ENCODE measurements at places on chromosomes 5 and 9. TPM values are rescaled to one million over a fixed set of nuclear protein-coding genes. Genes with fewer than 3 reads are reported as not detected.

DNA sequence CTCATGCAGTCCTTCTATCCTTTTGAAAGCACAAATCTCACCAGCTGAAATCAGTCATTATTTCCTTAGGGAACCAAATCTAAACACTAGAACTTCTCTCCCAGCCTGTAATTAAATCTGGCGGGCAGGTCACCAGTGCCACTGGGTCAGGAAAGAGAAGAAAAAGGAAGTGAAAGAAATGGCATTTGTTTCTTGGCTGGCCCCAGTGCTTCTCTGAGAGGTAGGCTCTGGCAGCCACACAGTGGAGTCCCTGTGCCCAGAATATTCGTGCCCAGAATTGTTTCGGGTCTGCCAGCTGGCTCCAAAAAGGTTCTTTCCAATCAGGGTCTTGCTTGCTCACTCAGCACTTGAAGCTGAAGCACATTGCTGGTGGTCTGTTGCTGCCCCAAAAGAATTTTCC lies 133.9 kb upstream of the MTAP start:
- no peak for DNase-seq

- DNase-seq: peak; percentile 48
These were observed 41.3 kb upstream of the HAND1 start for GRCh38 chr5:154519359-154519758.

DNA sequence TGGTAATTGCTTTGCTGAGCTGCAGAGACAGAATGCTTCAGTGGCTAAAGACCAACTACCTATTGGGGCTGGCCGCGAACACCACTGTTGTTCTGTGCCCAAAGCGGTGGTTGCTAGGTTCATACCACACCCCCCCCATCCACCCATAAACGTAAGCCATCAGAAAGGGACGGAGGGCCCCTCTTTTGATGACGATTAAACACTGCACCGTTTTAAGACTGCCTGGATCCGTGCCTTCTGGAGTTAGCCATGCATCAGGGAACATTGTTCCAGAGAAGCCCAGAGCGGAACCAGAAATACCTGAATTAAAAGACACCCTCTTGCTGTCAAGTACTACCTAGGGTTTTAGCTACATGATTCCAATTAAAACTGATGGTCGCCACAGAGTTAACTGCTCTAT lies 369.1 kb upstream of the DAP start:
- no peak for DNase-seq

- DNase-seq: peak; percentile 84
These were observed 1504.6 kb upstream of the CDH9 start for GRCh38 chr5:28542987-28543386.

DNA sequence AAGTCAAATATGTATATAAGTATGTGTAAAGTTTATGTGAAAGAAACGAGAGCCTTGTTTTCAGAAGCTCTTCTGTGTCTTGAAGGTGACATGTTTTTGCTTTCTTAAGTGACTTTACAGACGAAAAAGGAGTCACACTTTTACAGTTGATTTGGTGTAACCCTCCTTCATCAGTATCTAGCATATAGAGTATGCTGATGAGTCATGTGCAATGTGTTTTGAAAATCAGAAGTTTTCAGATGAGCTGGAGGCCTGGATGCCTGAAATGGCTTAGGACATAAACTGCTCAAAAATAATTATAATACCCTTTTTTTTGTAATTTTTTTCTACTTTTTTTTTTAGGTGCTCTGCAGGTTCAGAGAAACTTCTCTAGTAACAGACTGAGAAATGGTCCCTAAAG lies 209.5 kb downstream of the CD180 start:
- peak; percentile 22 for DNase-seq

- DNase-seq: peak; percentile 46
These were observed 1.3 kb downstream of the RNF38 start for GRCh38 chr9:36398745-36399144.

DNA sequence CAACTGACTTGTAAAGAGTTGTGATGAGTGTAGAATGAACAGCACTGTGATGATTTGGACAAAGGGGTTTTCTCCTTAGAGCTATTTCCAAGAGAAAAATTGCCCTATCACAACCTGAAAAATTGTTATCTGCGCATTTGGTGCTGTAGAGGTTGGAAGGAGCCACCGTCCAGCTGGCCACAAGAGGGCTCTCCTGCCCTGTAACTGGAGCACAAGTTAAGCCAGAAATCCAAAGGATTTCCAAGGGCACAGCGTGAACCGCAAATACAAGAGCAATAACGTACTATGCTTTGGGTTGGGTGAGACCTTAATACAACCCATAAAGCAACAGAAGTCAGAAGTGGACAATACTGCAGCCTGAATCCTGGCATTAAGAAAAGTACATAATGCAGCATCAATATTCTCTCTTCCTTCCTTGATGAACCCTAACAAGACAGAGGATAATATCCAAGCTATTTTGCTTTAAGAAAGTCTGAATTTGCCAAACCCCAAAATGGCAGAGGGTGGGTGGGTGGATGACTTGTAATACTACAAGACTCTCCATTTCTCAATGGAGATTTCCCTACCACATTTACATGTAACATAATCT lies 56.8 kb upstream of the SMIM32 start:
- peak; percentile 49 for DNase-seq

DNA sequence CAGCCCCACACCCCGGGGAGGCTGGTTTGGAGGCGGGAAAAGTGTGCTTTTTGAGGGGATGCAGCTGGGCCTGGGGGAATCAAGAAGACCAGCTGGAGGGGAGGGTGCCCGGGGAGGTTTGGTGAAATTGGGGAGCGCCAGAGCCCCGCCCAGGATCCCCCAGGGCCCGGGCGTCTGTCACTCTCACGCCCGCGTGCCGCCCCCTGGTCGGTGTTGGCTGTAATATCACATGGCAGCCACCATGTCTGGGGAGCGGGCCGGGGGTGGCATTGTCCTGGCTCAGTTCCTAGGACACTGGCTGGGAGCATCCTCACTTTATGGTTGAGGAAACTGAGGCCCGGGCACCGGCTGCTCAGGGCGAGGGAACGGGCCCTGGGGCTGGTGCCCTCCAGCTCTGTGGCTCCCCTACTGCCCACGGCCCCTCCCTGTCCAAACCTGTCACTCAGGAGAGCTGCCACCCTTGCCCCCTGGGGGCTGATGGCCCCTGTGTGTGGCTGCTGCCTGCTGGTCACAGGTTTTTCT lies 27.5 kb downstream of the ASS1 start:
- no peak for DNase-seq

- peak; percentile 30 for DNase-seq
These were observed 35.1 kb downstream of the SH3GLB2 start for GRCh38 chr9:128992995-128993394.

- no peak for DNase-seq
These were observed 499 bp downstream of the ALG2 start for GRCh38 chr9:99221266-99221620.

- peak; percentile 21 for DNase-seq
These were observed 7.1 kb upstream of the IFNA6 start for GRCh38 chr9:21357479-21358460.

- DNase-seq: no peak
These were observed 379.4 kb upstream of the SGCD start for GRCh38 chr5:155947394-155948062.

- DNase-seq: peak; percentile 74
These were observed 5.0 kb downstream of the IL3 start for GRCh38 chr5:132065351-132065937.

DNA sequence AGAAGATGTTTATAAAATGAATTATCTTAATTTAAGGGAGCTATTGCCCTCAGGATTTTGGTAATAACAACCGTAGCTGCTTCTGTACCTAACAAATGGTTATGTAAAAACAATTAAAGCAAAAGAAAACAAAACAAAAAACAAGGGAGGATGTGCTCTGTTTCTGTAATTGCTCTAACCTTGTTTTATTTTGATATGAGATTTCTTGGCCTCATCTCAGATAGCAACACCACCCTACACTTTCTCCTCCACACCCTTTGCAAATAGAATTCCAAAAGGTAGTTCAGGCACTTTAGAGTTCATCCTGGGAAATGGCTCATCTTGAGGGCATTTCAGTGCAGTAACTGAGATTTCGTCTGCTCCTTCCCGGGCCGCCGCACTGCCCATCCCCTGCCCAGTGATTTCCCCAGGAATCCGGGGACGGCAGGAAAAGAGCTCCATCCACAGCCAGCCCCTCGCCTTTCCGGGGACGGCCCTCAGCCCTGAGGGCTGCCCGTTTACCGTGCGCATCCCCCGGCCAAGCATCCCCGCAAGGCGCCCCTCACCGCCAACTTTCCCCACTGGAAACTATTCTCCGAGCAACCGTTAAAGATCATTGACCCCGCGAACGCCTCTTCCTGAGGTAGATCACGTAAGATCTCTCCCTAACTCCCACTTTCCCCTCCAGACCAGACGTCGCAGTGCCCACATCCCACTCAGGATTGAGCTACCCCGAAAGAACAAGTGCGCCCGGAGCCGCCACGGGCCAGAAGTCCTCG lies 1.2 kb downstream of the FNBP1 start:
- peak; percentile 32 for DNase-seq

GRCh38 chr9:135494791-135495559 lies 5.5 kb upstream of the MRPS2 start:
- no peak for DNase-seq

- DNase-seq: no peak
These were observed 384.0 kb upstream of the IRX4 start for GRCh38 chr5:2266641-2267240.

GRCh38 chr5:72107131-72107900 lies at the start of gene MAP1B:
Gene MAP1B, plus strand, starts transcription at chr5:72107475. Its CDS starts 57 bp downstream, at chr5:72107532.
- DNase-seq: peak; percentile 60

DNA sequence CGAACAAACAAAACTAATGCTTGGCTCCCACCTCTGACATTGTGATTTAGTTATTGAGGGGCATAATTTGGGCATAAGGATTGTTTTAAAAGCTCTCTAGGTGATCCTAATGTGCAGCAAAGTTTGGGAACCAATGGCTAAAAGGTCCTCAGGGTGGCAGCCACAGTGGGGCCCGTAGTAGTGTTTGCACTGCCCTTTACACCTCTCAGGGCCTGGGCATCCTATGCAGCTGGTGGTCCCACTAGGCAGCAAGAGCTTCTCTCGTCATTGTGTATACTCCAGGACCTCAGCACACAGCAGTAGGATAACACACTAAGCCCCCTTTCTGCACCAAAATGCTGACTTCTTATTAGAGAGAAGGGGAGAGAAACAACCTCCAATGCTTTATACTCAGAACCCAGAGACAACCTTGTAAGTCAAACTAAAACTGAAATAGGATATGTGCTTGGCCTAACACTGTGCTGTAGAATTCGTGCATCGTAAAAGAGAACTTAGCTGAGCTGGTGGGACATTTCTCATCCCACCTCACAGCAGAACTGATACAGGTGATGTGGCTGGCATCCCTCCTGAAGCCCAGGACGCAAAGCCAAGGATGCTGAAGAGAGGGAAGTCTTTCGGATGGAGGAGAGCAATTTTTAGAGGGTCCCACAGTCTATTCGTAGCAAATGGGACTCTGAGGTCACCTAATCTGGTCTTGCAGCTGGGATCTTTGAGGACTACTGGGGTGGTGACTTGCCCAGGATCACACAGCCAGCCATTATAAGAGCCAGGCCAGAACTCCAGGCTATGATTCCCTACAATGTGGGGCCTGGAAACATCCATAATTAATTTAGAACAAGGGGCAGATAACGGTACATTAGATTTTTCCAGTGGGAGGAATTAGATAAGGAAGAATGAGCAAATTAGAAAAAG lies 1.2 kb downstream of the GLRX start:
- no peak for DNase-seq

DNA sequence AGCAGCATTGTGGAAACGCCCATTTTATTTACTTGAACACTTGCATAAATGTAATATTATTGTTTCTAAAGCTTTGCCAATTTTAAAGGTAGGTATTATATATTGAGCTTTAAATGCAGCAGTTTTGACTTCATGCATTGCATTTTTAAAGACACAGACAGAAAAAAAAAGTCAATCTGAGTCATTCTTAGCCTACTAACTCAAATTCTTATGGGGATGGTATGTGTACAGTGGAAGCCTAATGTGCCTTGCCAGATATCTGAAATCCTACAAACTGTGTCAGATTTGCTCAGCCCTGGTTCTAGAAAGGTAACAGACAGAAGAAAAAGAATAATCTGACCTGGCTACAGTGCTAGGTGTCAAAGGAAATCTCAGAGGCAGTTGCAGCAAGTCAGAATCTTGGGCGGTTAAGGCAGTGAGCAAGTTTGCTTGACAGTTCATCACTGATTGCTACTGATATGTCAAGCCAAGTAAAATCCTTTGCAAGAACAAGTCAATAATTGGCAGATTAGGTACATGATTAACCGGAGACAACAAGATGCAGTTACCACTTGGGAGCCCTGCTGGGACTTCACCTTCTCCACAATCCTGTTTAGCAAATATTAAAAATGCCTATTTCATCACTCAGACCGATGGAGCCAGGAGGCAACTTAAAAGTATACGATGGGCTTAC lies 224.8 kb upstream of the WWC1 start:
- no peak for DNase-seq

- no peak for DNase-seq
These were observed 51.1 kb downstream of the GCNT1 start for GRCh38 chr9:76510041-76510440.

Gene WDR70
- 26.5 TPM for total RNA-seq

Gene IFNA13
- not detected for total RNA-seq

Gene ACOT12
- total RNA-seq: not detected

Gene LECT2
- total RNA-seq: not detected

Gene TMEM215
- not detected for total RNA-seq

Gene GMCL2
- not detected for total RNA-seq

Gene LPCAT1
- total RNA-seq: 30.8 TPM

All from LHCN-M2 (cell line).